ENCODE measurements at places on chromosomes 12 and 14. TPM values are rescaled to one million over a fixed set of nuclear protein-coding genes. Genes with fewer than 3 reads are reported as not detected.

DNA sequence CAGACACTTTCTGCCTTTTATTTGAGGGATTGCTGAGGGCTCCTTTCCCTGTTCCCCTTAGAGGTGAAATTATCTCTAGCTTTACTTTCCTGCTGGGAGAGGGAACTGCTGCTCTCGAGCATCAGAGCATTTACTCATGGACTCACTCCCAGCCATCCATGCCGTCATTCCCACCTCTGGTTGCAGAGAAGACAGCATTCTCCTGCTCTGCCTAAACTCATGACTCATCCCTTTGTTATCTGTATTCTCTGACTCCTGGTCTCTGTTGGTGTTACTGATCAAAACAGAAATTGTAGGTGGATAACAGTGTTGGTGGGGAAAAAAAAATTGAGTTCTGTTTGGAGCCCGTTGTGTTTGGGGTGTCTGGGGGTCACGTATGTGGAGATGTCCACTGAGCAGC is 159.3 kb downstream of the TTC8 start:
- H3K27ac ChIP-seq: no peak overlapping the region
- DNase-seq: no peak
- no peak overlapping the region for H3K4me3 ChIP-seq
- H3K27me3 ChIP-seq: no peaks in the 10 kb centered on the region
- no peaks in the 10 kb centered on the region for H3K36me3 ChIP-seq
- H3K4me1 ChIP-seq: no peaks in the 10 kb centered on the region

GRCh38 chr14:72523424-72524294 is 370.2 kb downstream of the DPF3 start:
- DNase-seq: no peak
- H3K27ac ChIP-seq: no peak overlapping the region
- no peak overlapping the region for H3K4me3 ChIP-seq
- H3K4me1 ChIP-seq: no peaks in the 10 kb centered on the region

DNA sequence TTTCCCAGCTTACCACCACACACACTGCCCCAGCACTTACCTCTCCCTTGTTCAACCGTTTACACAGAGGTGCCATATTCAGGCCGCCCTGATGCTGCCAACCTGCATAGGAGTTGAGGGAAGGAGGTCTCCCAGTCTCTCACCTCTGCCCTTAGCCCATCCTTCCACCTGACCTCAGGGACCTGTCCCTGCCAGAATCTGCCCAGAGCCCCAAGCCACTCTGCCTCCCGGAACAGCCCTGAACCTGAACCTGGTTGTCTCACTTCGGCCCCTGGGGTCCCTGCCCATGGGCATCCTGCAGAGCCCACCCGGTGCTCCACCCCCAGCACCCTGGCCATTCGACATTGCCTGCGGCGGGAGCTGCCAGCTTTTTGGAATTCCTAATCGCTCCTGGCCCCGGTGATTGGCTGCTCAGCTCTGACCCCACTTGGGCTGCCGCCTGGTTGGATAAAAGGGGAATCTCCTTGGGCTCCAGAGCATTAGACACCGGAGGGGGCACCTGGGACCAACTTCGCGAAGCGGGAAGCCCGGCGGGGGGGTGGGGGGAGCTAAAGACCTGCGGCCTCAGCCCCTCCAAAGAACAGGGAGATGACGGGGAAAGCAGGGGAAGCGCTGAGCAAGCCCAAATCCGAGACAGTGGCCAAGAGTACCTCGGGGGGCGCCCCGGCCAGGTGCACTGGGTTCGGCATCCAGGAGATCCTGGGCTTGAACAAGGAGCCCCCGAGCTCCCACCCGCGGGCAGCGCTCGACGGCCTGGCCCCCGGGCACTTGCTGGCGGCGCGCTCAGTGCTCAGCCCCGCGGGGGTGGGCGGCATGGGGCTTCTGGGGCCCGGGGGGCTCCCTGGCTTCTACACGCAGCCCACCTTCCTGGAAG is at the start of gene VSX2:
Gene VSX2, plus strand, starts transcription at position 476 of the 874 bp plus-strand sequence. Its CDS starts 113 bp downstream, at position 589.
- no peaks in the 10 kb centered on the region for H3K36me3 ChIP-seq
- H3K27ac ChIP-seq: no peak within 1 kb of the TSS
- peaks cover 21% of the 10 kb centered on the region for H3K4me1 ChIP-seq
- DNase-seq: no peak

- no peak for DNase-seq
- H3K27ac ChIP-seq: no peak overlapping the region
- H3K27me3 ChIP-seq: no peaks in the 10 kb centered on the region
- peaks cover 100% of the 10 kb centered on the region for H3K36me3 ChIP-seq
Observed at GRCh38 chr12:109497675-109498074, 20.2 kb downstream of the UBE3B start.

Gene SYNDIG1L
- total RNA-seq: 0.10 TPM

DNA sequence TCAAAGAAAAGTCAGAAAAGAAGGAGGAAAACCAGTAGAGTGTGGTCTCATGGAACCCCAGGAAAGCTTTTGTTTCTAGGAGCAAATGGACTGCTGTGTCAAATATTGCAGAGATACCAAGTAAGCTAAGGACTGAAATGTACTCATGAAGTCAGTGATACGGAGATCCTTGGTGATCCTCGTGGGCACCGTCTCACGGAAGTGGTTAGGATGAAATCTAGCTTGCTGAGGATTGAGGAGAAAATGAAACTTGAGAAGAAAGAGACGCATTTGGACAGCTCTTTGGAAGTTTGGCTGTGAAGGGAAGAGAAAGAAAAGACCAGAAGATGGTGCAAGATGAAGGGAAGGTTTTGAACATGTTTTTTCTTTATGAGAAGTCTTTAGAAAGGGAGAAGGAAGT is 104.0 kb upstream of the CCND2 start:
- H3K4me3 ChIP-seq: no peak overlapping the region
- no peaks in the 10 kb centered on the region for H3K36me3 ChIP-seq

- DNase-seq: no peak
- H3K27ac ChIP-seq: no peak overlapping the region
- no peaks in the 10 kb centered on the region for H3K36me3 ChIP-seq
- no peaks in the 10 kb centered on the region for H3K27me3 ChIP-seq
Observed at GRCh38 chr14:52834440-52834842, 43.0 kb upstream of the GNPNAT1 start.

Gene KRT75
- not detected for total RNA-seq

DNA sequence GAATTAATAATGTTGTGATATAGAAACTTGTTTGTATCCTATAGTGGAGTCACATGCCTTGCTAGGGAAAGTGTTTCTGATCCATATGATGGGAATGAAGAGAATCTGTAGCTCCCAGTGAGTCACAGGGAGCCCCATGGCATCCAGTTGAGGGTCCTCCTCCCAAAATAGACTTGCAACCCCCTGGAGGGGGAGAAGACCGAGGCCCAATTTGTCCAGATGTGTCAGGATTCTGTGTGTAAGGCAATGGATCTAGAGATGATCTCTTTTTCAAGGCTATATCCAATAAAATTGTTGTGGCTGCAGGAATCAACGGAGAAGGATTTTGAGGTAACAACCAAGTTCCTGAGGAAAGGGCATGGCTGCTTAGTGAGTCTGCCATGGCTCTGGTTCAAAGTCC is 121.8 kb downstream of the BCL11B start:
- H3K27ac ChIP-seq: no peak overlapping the region
- DNase-seq: peak; percentile 2
- no peaks in the 10 kb centered on the region for H3K36me3 ChIP-seq
- H3K4me3 ChIP-seq: no peak overlapping the region
- H3K27me3 ChIP-seq: no peaks in the 10 kb centered on the region

Gene TEX52
- not detected for total RNA-seq
